Substantia nigra (tissue), 51 donors: ENCODE measurements at places on chromosomes 7 and 10.

- DNase-seq: no peak
These were observed 33.8 kb downstream of the MKI67 start for GRCh38 chr10:128092454-128092853.

- no peak for DNase-seq
These were observed 12.5 kb upstream of the PODXL start for GRCh38 chr7:131568970-131569369.

DNA sequence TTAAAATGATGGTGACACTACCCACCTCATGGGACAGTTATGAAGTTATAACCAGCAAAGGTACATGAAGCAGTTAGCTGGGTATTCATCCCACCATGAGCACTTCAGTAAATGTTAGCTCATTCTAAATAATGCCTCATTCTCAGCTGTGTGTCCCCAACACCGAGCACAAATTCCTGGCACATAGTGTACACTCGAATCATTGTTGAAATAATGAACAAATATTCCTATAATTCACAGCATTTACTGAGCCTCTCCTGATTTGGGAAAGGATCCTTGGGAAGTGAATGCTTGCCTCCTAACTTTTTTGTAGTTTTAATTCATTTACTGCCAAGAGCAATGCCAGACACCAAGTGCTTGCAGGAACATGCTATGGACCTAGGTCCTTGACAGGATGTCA, 235.2 kb downstream of the DGKI start:
- DNase-seq: no peak

DNA sequence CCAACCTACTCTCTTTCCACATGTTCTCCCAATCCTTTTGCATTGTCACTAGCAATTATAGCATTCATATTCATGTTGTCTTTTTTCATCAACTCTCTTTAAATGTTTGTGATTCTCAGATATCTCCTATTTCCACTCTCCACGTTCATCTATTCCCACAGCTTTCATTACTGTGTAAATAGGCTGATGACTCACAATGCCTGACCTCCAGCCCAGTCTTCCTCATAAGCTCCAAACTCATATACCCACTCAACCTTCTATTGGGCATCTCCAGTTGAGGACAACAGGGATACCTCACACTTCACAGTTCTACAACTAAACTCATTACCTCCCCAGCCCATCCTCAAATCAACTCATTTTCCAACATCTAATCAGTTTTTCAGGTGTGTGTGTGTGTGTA, 194.1 kb downstream of the DGKI start:
- no peak for DNase-seq

GRCh38 chr7:44678471-44679179, 70.0 kb upstream of the ZMIZ2 start:
- DNase-seq: no peak

GRCh38 chr7:158357898-158358821, 229.5 kb downstream of the PTPRN2 start:
- no peak for DNase-seq

DNA sequence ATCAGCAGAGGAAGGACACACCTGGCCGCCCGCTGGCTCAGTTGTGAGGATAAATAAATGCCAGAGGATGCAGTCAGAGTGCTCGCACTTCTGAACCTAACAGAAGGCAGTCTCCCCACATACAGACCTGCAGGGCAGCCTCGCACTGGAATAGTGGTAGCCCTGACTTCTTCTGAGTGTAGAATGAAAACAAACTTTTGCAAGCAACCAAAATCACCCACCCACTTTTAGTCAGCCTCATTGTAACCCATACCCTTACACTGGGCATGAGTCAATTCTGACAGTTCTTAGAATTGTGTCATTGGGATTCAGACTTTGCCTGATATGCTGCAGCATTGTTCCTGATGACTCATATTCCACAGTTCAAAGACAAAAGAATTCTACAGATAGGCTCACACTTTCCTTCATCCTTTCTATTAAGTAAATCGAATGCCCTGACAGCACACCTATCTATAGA, 167.0 kb upstream of the CDK1 start:
- no peak for DNase-seq
